ENCODE measurements at places on chromosomes 12 and 14.

DNA sequence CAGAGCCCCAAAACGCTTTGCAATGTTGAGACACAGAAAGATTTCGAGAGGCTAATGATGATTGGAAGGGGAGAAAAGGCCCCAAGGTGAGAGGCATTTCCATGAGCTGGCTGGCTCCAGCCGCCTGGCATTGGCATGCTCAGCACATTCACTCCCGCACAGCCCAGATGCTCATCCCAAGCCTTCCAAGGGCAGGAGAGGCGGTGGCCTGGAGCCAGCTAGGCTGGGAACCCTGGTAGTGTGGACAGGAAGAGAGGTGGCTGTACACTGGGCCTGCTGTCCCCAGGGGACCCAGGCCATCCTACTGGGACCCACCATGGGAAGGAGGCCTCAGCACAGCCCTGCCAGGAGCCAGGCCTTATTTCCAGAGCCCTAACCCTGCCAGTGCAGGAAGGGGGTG is 72.2 kb downstream of the SPTB start:
- DNase-seq = no peak

DNA sequence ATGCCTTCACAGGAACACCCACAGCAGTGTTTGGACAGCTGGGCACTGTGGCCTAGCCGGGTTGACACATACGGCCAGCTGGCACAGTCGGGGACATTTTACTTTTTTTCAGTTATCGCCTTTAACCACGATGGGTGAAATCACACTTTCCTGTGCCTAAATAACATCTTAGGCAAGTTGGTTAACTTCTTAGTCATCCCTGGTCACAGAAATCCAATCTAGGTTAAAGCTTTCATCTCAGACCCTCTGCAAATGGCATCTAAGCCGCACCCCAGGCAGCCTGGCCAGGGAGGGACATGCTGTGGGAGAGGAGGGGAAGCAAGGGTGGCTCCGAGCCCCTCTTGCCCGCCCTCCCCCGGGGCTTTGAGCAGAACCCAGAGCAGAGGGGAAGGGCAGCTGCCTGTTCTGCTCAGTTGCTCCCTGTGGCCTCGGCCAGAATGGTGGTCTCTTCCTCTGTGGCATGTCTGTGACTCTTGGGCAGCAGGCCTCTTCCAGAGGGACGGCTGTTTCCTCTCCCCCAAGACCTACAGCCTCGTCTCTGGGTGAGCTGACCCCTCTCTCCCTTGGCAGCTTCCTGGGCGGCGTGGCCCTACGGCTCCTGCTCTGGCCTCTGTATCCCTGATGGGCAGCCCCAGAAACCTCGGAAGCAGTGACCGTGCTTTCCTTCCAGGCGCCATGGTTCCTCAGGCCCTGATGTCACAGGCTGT is 85.4 kb upstream of the DYNC1H1 start:
- no peak for DNase-seq

GRCh38 chr12:80230068-80230467 is 130.7 kb downstream of the OTOGL start:
- no peak for DNase-seq

DNA sequence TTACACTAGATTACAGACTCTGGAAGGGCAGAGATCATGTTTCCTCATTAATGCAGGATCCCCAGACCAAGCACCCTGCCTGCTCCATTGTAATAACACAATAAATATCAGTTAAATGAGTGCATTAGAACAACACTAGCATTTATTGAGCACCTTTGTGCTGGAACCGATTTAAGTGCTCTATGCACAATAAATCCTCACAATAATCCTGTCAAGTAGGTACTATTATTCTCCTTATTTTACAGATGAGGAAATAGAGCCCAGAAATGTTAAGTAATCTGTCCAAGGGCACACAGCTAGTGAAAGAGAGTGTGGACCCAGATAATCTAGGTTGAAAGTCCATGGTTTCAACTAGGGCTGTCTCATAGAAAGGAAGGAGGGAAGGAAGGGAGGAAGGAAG is 69.8 kb downstream of the MAP1LC3B2 start:
- no peak for DNase-seq

GRCh38 chr14:102998393-102998792 is 59.0 kb downstream of the CDC42BPB start:
- no peak for DNase-seq

DNA sequence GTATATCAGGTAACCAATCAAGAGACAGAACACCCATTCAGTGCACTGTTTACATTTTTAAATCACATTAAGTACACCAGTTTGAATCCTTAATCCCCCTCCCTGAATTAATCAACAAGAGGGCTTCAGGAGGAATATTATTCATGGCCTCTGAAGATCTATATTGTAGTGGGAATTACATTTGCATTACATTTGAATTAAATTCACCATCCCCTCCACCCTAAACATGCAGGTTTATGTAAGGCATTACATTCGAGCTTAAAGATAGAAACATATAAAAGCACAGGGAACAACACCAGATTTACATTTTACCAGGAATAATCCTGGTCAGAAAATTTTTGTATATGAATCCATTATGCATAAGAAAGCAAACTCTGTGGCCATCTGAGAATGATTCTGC is 197.8 kb upstream of the KITLG start:
- DNase-seq = no peak

DNA sequence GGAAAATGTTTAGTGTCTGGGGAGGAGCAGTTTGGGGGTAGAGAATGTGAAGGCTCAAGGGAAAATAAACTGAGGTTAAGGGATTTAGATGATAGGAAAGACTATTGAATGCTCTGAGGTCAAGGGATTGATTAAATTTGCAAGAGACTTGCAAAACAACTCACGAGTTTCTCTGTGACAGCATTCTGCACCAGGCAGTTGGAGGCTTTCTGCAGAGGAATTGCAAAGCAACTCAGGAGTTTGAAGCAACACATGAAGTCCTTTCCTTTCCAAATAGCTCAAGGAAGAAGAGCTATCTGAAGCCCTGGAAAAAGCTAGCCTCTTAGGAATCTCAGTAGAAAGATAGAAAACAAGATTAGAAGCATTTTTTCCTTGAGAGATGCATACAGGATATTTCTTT is 23.9 kb downstream of the SLC7A8 start:
- DNase-seq = no peak

Measured in activated T-cell treated with anti-CD3 and anti-CD28 coated beads for 4 hours (primary cell).